GM04504 (cell line): ENCODE measurements at places on chromosomes 1 and 21.

GRCh38 chr1:19650416-19651140 lies 6.5 kb downstream of the NBL1 start:
- no peak for DNase-seq

DNA sequence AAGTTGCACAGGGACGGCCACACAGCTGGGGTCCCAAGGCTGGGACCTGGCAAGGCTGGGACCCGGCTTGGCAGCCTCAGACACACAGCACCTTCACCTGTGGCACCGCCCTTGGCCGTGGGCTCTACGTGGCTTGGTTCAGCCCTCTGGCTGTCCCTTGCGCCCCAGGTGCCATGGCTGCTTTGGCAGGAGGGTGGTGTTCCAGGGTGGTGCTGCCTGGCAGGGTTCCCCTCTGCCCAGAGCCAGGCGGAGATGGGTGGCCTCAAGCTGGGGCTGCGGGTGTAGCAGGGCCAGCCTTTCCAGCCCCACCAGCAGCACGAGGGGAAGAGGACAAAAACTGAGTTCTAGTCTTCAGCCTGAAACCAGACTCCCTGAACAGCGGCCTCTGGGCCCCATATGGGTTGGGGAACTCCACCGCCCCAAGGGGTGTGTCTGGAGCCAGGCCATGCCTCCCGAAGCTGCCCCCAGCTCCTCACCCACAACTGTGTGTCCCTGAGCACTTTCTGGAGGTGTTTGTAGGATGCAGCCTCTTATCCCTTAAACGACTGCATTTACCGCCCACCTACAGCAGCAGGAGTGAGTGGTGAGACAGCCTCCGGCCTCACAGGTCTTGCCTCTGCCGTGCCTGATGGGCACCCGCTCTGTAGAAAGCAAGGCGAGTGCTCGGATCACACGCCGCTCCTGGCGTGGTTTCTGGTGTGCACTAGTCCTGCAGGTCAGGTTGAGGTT lies 92.3 kb downstream of the PDE9A start:
- no peak for DNase-seq

DNA sequence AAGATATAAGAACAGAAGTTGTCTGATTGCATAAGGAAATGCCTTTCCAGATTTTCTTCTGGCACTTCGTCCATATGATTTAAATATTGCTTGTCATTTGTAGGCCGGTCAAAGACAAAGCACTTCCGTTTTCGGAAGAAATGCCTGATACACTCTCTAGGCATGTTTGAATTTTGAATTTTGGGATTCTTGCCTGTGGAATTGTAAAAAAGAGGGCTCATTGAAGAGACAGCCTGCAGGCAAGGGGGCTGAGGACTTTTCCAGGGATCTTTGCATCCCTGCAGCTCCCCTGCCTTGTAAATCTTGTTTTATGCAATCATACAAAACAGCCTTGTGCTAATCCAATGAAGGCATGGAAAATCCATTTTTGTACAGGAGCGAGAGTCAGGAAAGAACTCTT lies 7.4 kb downstream of the GBP4 start:
- no peak for DNase-seq

DNA sequence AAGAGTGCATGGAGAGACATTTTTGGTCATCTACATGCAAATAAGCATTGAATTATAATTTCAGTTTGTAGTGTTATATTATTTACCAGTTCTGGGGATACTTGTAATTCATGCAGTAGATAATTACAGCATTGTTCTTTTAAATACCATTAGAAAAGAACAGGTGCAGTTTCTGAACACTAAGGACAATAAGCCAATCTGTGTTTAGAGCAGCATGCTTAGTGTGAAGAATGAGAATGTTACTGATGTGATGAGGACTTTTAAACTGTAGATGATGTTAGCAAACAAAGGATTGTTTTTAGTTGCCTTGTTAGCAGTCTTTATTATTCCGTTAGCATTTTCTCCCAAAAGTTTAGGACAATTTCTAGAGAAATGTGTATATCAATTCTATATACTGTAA lies 348.3 kb downstream of the BRINP3 start:
- DNase-seq, result no peak

DNA sequence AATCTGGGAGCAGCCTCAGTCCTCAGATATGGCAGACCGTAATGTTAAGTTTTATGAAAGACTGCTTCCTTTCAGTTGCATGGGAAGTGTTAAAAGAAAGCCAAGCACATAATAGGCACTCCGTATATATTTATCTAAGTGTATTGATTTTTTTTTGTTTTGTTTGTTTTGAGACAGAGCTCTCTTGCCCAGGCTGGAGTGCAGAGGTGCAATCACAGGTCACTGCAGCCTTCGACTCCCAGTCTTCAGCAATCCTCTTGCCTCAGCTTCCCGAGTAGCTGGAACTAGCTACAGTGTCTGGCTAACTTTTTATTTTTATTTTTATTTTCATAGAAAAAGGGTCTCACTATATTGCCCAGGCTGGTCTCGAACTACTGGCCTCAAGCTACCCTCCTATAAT lies 341.8 kb downstream of the USH2A start:
- no peak for DNase-seq

DNA sequence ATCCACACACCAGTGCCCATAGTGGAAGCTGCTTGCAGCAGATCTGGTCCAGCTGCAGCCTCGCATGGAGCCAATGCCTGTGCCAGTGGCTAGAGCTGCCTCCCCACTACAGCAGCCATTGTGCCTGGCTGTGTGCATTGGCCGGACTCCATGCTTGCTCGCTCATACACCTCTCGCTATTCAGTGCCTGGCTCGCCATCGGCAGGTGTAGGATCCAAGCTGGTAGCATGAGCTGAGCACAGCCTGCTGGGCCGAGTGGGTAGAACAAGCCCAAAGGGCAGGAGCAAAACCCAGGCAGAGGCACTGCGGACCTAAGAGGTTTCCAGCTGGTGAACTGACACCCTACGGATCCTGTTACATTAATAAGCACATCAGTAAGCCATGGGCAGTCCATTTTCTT lies 1184.1 kb downstream of the AMY1C start:
- DNase-seq, result no peak

DNA sequence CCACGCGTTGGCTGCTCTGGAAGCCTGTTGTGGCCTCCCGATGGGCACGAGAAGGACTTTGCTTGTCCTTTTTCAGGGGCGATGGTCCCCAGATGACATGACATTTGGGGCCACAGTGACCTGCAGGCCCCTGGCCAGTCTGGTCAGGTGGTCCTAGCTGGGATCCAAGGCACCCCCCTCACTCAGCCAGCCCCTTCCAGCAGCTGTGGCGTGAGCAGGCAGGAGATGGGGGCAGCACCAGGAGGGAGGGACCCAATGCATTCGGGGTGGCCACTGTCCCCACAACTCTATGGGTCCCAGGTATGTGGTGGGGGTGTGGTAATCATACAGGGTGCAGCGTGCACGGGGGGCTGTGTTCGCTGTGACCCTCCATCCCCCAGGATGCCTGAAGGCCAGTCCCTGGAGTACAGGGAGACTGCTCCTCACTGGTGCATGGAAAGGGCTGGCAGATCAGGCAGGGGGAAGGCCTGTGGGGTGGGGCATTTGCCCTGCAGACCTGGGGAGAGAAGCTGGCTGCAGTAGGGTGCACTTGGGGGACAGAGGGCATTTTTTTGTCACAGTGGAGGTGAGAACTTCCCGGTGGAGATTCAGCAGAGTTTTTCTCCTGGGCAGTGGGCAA lies 31.7 kb downstream of the WNT3A start:
- DNase-seq, result no peak

- DNase-seq, result no peak
Measured at GRCh38 chr21:36747815-36748383, 49.0 kb downstream of the SIM2 start.

DNA sequence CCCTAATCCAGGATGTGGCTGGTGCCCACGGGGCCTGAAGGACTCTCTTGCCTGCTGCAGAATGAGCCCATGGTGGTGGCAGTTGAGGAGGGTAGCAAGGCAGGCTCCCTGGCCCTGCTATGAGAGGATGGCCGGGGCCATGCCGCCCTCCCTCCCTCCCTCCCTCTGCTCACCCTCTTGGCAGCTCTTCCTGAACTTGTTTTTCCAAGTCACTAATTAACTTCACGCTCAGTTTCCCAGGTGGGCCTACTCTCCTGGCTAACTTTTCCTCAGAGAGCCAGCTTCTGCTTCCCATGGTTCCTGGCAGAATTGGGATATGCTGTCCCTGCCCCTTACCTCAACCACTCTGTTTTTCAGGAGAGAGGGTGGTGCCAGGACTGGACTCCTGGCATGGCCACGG lies 10.2 kb downstream of the KCNC4 start:
- DNase-seq, result no peak

GRCh38 chr1:32351399-32352238 lies 10.7 kb downstream of the FAM229A start:
- peak; percentile 79 for DNase-seq

- DNase-seq, result no peak
Measured at GRCh38 chr1:220552672-220553260, 24.8 kb downstream of the MARK1 start.

DNA sequence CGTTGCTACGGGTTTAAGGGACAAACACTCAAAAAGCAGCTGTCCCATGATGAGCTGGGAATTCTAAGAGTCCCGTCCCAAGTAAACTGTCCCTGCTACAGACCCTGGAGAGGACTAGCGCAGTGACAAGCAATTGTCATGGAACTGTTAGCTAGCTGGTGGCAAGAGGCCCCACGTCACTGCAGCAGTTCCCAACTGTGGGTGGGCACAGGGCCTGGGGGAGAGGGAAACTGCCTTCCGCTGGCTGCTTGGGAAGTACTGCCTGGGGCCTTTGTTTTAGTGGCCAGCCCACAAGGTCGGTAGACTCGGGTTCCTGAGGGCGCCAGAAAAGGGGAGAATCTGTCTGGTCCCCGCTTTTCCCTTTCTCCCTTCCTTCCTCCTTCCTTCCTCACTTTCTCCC lies 97.4 kb downstream of the LACTBL1 start:
- DNase-seq, result no peak

DNA sequence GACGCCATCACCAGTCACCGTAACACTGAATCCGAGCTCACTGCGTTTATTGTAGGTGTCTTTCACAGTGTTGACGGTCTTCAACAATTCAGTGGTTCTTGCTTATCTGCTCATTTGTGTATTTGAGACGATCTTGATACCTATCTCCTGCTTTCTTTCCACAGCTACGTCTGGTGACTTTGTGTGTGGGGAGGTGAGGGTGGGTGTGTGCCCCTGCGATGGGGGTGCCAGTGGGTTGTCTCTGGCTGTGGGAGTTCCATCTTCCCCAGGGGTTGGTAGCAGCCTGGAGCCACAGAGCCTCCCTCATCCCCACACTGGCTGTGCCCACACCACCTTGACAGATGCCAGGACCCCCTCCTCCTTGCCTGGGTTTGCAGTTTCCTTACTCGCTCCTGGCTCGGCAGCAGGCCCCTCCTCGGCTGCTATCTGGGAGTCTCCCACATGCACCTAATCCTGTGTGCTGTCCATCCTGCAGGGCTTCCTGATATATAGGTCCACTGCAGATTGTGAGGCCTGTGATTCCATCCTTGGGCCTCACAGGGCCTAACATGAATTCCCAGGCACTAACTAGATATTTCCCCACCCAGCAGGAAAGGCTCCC lies 6.3 kb upstream of the PARP1 start:
- DNase-seq, result no peak

DNA sequence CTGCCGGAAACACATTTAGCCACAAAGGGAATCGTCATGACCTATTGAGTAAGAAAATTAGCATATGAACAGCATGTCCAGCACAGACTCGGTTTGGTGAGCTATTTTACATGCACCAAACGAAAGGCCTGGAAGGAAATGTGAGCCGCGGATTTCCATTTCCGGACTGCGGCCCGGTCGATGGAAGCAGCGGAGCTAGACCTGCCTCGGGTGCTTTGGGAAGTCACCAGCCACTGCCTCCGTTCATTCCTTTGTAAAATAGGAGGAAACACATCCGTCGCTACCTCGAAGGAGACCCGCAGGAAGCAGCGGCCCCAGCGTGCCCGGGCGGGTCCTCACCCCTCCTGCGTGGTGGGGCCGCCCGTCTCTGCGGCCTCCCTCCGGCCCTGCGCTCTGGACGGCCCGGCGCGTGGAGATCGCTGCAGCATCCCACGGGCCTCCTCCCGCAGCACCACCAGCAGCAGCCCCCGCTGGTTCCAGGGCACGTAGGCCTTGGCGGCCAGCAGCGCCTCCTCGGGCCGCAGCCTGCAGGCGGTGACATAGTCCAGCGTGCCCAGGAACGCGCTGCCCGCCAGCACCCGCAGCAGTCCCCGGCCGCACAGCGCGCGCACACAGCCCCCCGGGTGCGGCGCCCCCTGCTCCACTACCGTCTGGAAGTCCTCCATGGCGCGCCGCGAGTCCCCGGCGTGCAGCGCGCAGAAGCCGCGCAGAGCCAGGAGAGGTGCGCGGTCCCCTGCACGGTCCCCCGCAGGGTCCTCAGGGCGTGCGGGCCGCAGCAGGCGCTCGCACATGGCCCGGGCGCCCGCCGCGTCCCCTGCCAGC lies 12.1 kb downstream of the TTC34 start:
- no peak for DNase-seq

- DNase-seq, result no peak
Measured at GRCh38 chr1:150066838-150067183, 765 bp upstream of the VPS45 start.

DNA sequence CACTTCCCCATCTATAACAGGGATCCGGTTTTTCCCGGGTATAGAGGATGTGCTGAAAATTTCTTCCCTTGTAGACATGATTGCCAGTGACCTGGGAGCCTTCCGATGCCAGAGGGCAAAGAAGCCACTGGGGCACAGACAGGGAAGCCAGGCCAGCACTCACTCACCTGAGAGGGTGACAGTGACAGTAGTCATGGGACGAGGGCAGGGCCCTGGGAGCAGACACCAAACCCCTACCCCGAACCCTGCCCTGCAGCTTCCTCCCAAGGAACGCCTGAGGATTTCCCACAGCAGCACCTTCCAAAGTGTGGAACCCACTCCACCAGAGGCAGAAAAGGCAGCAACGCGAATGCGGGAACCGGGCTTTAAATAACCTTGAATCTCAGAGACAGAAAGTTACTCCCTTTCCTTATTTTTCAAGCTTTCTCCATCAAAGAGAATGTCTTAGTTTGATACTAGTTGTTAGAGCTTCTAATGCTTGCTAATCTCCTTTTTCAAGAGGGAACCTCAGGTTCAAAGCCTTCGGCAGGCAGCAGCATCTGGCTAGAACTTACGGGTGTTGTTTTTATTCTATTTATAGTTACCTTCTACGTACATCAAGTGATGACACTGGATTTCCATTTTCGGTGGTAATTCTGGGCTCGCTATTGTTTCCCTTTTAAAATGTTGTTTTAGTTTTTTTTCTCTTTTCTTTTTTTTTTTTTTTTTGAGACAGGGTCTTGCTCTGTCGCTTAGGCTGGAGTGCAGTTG lies 2.8 kb downstream of the DDOST start:
- DNase-seq, result no peak

DNA sequence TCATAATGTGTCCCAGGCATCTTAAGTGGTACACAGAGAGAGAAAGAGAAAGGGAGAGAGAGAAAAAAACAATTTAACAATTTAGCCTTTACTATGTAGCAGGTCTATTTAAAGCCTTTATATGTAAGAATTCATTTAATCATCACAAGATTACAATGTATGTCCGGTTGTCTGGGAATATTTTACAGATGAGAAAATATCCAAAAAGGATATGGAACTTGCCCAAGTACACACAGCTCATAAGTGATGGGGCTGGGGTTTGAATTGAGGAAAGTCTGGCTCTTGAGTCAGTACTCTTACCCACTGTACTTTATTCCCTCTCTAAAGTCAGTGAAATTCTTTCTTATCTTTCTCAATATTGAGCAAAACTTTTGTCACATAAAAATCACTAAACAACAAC lies 104.6 kb downstream of the LYPLAL1 start:
- no peak for DNase-seq
